ENCODE measurements at places on chromosomes 16 and 17. TPM values are rescaled to one million over a fixed set of nuclear protein-coding genes. Genes with fewer than 3 reads are reported as not detected.

GRCh38 chr17:10516065-10516464 lies 2.3 kb downstream of the MYH1 start:
- no peaks in the 10 kb centered on the region for H3K4me1 ChIP-seq
- H3K4me3 ChIP-seq = no peak overlapping the region
- no peak for DNase-seq
- H3K27me3 ChIP-seq = peaks cover 2% of the 10 kb centered on the region
- H3K36me3 ChIP-seq = no peaks in the 10 kb centered on the region
- no peak overlapping the region for H3K27ac ChIP-seq

GRCh38 chr17:50046179-50046578 lies 9.7 kb upstream of the ITGA3 start:
- no peak overlapping the region for H3K27ac ChIP-seq
- no peaks in the 10 kb centered on the region for H3K36me3 ChIP-seq
- H3K4me3 ChIP-seq = no peak overlapping the region
- H3K4me1 ChIP-seq = peaks cover 19% of the 10 kb centered on the region
- no peak for DNase-seq

DNA sequence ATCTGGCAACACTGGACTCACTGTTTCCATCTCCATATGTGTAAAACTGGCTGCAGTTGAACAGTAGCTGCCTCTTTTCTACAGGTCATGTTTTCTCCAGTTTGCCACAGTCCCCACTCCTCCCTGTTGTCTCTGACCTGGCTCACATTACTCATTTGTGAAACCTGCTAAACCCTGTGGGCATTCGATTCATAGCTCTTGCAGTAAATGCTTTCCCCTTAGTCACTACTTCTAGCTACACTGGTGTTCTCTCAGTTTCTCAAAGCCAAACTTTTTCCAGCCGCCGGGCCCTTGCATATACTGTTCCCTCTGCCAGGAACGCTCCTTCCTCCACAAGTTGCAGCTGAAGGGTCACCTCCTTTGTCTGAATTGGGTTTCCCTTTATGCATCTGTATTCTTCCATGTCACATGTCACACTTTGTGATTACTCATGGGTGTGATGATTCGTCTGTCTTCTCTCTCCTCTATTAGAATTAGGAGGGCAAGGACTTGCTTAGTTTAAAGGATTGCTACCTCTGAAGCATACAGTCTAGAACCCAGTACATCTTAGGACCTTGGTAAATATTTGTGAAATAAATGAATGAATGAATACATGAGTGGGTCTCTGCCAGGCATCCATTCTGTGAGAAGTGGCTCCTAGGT lies 15.0 kb upstream of the MT4 start:
- no peak overlapping the region for H3K27ac ChIP-seq
- H3K4me1 ChIP-seq = peaks cover 10% of the 10 kb centered on the region
- H3K4me3 ChIP-seq = no peak overlapping the region
- peaks cover 19% of the 10 kb centered on the region for H3K27me3 ChIP-seq
- no peaks in the 10 kb centered on the region for H3K36me3 ChIP-seq

- no peak overlapping the region for H3K27ac ChIP-seq
- DNase-seq = no peak
- H3K4me3 ChIP-seq = no peak overlapping the region
- H3K36me3 ChIP-seq = no peaks in the 10 kb centered on the region
These were observed 98.6 kb upstream of the AXIN2 start for GRCh38 chr17:65660078-65660477.

DNA sequence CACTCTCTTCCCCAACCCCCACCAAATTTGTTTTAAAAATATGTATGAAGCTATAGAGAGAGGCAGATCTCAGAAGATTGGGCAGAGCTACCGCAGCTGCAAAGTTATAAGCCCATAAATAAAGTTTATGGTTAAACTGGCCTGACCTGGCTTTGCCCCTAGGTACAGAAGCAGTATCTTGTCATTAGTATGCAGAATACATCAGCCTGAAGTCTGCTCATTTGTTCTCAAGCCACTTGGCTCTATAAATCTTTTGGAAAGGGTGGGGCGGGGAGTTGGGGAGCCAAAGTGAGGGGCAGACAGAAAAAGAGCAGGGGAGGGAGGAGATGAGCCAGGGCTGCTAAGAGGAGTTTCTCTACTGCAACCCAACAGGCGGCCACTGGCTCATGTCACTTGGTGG lies 113.2 kb downstream of the SOX9 start:
- no peak overlapping the region for H3K4me3 ChIP-seq
- no peak overlapping the region for H3K27ac ChIP-seq
- no peaks in the 10 kb centered on the region for H3K4me1 ChIP-seq

DNA sequence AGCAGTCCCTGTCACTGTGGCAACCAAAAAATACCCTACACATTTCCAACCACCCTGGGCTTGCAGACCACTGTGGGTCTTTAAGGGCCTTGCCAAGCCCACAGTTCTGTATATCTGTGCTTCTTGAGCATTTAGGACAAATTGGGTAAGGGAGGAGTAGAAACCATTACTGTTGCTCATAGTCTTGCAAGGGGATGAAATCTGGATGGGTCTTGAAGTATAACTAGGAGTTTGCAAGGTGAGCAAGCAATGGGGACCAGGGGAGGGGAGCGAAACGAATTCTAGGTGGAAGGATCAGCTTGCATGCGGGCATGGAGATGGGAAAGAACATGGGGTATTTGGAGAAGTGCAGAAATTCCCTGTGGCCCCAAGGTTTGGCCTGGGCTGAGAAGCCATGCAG lies 202.9 kb downstream of the RAB11FIP4 start:
- H3K27ac ChIP-seq = no peak overlapping the region
- no peak overlapping the region for H3K4me3 ChIP-seq
- no peaks in the 10 kb centered on the region for H3K36me3 ChIP-seq

DNA sequence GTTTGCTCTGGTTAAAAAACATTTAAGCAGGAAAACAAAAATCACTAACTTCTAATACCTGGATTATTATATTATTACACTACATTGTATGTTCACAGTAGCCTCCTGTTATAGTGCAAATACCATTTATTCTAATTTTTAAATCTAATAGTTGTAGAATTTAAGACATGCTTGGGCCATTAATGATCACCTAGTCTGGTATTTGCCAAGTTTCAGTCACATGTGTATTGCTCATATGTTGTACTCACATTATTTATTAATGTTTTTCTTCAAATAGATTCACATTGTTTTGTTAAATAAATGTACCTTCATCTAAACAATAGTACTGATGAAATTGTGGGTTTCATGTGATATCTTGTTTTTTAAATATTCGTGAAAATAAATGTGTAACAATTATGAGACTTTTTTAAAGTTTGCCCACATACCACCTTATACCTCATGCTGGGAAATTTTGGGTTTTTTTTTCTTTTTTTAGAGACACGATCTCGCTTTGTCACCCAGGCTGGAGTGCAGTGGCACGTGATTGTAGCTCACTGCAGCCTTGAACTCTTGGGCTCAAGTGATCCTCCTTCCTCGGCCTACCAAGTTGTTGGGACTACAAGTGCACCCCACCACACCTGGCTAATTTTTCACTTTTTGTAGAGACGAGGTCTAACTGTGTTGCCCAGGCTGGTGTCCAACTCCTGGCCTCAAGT lies 5.9 kb downstream of the ZNF771 start:
- H3K36me3 ChIP-seq = peaks cover 13% of the 10 kb centered on the region
- H3K27ac ChIP-seq = no peak overlapping the region
- H3K4me1 ChIP-seq = peaks cover 21% of the 10 kb centered on the region
- H3K4me3 ChIP-seq = no peak overlapping the region
- no peaks in the 10 kb centered on the region for H3K27me3 ChIP-seq

- H3K27ac ChIP-seq = no peak overlapping the region
- H3K4me1 ChIP-seq = no peaks in the 10 kb centered on the region
- H3K27me3 ChIP-seq = no peaks in the 10 kb centered on the region
- H3K36me3 ChIP-seq = no peaks in the 10 kb centered on the region
- no peak overlapping the region for H3K4me3 ChIP-seq
- DNase-seq = no peak
These were observed 46.5 kb upstream of the IRX6 start for GRCh38 chr16:55277536-55277935.

DNA sequence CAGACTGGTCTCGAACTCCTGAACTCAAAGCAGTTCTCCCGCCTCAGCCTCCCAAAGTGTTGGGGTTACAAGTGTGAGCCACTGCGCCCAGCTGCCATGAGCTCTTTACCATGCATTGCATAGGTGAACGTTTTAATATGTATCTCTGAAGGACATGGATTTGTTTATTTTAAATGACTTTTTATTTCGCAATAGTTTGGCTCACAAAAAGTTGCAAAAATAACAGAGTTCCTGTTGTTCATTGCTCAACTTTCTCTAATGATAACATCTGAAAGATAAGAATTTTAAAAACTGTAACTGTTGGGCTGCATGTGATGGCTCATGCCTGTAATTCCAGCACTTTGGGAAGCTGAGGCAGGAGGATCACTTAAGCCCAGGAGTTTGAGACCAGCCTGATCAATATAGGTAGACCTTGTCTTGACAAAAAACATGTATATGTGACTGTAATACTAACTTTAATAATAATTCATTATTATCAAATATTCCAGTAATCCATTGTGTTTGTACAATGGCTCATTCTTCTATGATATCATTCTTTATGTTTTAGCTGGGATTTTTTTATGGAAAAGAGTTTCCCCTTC lies 80.1 kb downstream of the ABCC1 start:
- no peak for DNase-seq
- peaks cover 6% of the 10 kb centered on the region for H3K36me3 ChIP-seq
- peaks cover 26% of the 10 kb centered on the region for H3K4me1 ChIP-seq
- no peaks in the 10 kb centered on the region for H3K27me3 ChIP-seq

DNA sequence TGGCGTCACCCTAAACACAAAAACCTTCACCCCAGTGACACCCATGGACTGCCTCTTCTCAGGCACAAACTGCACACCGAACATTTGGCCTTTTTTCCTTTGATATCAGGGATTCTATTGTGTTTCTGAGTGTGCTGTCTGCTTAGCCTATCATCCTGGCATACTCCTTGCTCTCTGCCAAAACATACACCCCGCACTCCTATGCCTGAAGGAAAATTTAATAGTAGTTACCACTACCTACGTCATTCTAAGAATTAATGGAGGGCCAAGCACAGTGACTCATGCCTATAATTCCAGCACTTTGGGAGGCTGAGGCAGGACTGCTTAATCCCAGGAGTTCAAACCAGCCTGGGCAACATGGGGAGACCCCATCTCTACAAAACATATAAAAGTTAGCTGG lies 19.9 kb upstream of the SLFN13 start:
- peaks cover 38% of the 10 kb centered on the region for H3K4me1 ChIP-seq
- no peaks in the 10 kb centered on the region for H3K27me3 ChIP-seq
- peak overlapping the region; percentile 23 for H3K4me3 ChIP-seq
- peak overlapping the region; percentile 64 for H3K27ac ChIP-seq

- no peak for DNase-seq
- no peak overlapping the region for H3K27ac ChIP-seq
- H3K4me3 ChIP-seq = no peak overlapping the region
- no peaks in the 10 kb centered on the region for H3K4me1 ChIP-seq
These were observed 536.5 kb upstream of the CDH11 start for GRCh38 chr16:65658349-65658748.

DNA sequence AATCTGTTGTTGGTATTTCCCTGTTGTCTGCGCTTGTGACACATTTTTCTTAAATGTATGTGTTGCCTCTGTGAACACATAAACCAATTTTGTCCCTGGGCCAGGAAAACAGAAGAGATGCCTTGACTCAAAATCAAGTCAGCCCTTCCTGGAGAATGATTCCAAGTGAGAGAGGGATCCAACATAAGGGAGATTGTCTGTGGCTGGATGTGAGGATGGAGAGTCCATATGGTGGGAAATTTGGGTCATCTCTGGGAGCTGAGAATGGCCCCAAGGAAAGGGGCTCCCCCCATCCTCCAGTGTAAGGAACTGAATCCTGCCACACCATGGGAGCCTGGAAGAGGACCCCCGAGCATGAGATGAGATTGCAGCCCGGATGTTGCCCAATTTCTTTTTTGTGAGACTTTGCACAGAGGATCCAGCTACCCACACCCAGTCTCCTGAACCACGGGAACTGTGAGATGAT lies 13.5 kb downstream of the CRYM start:
- no peaks in the 10 kb centered on the region for H3K4me1 ChIP-seq
- H3K4me3 ChIP-seq = no peak overlapping the region
- no peaks in the 10 kb centered on the region for H3K36me3 ChIP-seq
- peaks cover 10% of the 10 kb centered on the region for H3K27me3 ChIP-seq
- DNase-seq = no peak

GRCh38 chr17:7912927-7913524 lies 3.1 kb downstream of the RNF227 start:
- H3K36me3 ChIP-seq = peaks cover 16% of the 10 kb centered on the region
- no peak for DNase-seq
- peak overlapping the region; percentile 76 for H3K27ac ChIP-seq
- no peaks in the 10 kb centered on the region for H3K27me3 ChIP-seq
- H3K4me3 ChIP-seq = no peak overlapping the region

- H3K27ac ChIP-seq = no peak overlapping the region
- H3K4me3 ChIP-seq = no peak overlapping the region
- DNase-seq = no peak
These were observed 8.0 kb upstream of the CPPED1 start for GRCh38 chr16:12811441-12812383.

DNA sequence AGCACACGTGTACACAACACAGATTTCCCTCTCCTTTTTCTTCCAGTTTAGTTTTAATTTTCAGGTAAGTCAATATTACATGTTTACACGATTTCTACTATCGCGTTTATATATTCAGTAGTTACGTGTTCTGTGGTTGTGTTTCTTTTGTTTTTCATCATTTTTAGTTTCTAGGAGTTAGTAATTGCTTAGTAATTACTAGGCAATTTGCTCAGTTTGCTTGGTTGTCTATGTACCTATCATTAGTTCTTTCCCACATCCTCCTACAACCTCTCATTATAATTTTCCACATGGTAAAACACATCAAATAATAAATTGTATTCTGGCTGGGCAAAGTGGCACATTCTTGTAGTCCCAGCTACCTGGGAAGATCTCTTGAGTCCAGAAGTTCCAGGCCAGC lies 24.6 kb upstream of the GUCY2D start:
- no peak for DNase-seq
- no peak overlapping the region for H3K27ac ChIP-seq
- no peaks in the 10 kb centered on the region for H3K4me1 ChIP-seq
- H3K36me3 ChIP-seq = peaks cover 10% of the 10 kb centered on the region
- H3K27me3 ChIP-seq = peaks cover 34% of the 10 kb centered on the region
- H3K4me3 ChIP-seq = no peak overlapping the region

- H3K27ac ChIP-seq = no peak overlapping the region
- H3K4me1 ChIP-seq = peaks cover 8% of the 10 kb centered on the region
- no peak overlapping the region for H3K4me3 ChIP-seq
- peaks cover 5% of the 10 kb centered on the region for H3K36me3 ChIP-seq
These were observed 5.9 kb upstream of the CDIP1 start for GRCh38 chr16:4544473-4544872.

GRCh38 chr17:71409137-71409536 lies 711.7 kb upstream of the SOX9 start:
- no peaks in the 10 kb centered on the region for H3K36me3 ChIP-seq
- DNase-seq = no peak
- H3K27ac ChIP-seq = no peak overlapping the region
- H3K27me3 ChIP-seq = no peaks in the 10 kb centered on the region
- H3K4me1 ChIP-seq = no peaks in the 10 kb centered on the region

PRSS22 gene
- total RNA-seq = not detected

CENPV gene
- 18.6 TPM for total RNA-seq

CCL15 gene
- total RNA-seq = not detected

CACNA1G gene
- total RNA-seq = not detected

Measured in activated naive CD8-positive, alpha-beta T cell treated with anti-CD3 and anti-CD28 coated beads, Interleukin-2, amount 10 ng/mL, durations not matched to agents 7 days and 5 days (primary cell).